PC-9 (cell line): ENCODE measurements at places on chromosomes 5 and 9. TPM values are rescaled to one million over a fixed set of nuclear protein-coding genes. Genes with fewer than 3 reads are reported as not detected.

Gene FOXD4L4
- total RNA-seq, result 0.24 and 0.53 TPM in 2 replicates

Gene DNLZ
- 9.1 and 19.1 TPM in 2 replicates for total RNA-seq

Gene SLC46A2
- not detected in 2 replicates for total RNA-seq

Gene PCDHB16
- total RNA-seq, result not detected in 2 replicates

Gene PTGDS
- 1.7 and 2.0 TPM in 2 replicates for total RNA-seq

Gene PHYHD1
- total RNA-seq, result 4.2 and 6.3 TPM in 2 replicates

Gene NEUROG1
- total RNA-seq, result not detected in 2 replicates

Gene DND1
- 1.2 and 2.0 TPM in 2 replicates for total RNA-seq

DNA sequence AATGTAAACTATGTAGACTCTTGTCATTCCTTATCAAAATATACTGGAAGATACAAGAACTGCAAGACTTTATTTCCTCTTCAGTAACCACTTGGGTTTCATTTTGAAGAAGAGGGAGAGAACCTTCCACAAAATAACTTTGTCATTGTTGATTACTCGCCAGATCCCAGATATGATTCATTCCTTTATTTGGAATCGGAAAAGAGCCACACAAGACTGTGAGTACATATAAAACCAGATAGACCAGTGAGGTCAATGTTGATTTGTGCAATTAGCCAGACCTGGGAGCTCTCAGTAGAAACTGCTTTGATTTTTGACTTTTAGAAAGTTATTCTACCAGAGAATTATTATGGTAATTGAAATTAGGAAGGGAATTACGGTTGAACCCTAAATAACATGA lies 146.1 kb downstream of the TMEM167A start:
- peak overlapping the region; percentile 39; the same call in 1 of the 2 replicates for H3K27ac ChIP-seq
- DNase-seq, result no peak
- no peaks in the 10 kb centered on the region for H3K36me3 ChIP-seq
- no peaks in the 10 kb centered on the region for H3K27me3 ChIP-seq

DNA sequence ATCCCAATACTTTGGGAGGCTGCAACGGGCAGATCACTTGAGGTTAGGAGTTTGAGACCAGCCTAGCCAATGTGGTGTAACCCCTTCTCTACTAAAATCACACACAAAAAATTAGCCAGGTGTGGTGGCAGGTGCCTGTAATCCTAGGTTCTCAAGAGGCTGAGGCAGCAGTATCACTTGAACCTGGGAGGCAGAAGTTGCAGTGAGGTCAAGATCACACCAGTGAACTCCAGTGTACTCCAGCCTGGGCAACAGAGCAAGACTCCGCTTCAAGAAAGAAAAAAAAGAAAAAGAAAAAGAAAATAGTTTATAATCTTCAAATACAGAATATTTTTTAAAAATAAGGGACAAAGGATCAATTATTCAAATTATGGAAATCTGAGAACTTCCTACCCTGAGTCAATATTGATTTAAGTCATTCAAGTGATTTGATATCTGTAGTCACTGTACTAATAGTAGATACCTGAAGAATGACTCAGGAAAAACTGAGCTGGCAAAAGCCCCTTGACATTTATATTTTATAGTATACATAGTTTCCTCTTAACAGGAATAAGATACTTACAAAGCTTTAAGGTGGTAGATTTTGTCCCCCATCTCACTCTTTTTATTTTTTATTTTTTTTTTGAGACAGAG lies 61.8 kb downstream of the PTBP3 start:
- peaks cover 29% of the 10 kb centered on the region for H3K36me3 ChIP-seq
- no peaks in the 10 kb centered on the region for H3K27me3 ChIP-seq
- peaks cover 40% of the 10 kb centered on the region for H3K4me1 ChIP-seq
- DNase-seq, result peak; percentile 85
- peak overlapping the region; percentile 75 for H3K27ac ChIP-seq
- no peak overlapping the region for H3K4me3 ChIP-seq

- no peaks in the 10 kb centered on the region for H3K36me3 ChIP-seq
- no peaks in the 10 kb centered on the region for H3K27me3 ChIP-seq
- H3K4me3 ChIP-seq, result no peak overlapping the region
- no peak for DNase-seq
- no peak overlapping the region for H3K27ac ChIP-seq
- H3K4me1 ChIP-seq, result no peaks in the 10 kb centered on the region
These were observed 16.4 kb upstream of the DMAC1 start for GRCh38 chr9:7816021-7816420.

- H3K4me3 ChIP-seq, result no peak overlapping the region
- no peaks in the 10 kb centered on the region for H3K36me3 ChIP-seq
- H3K4me1 ChIP-seq, result 0 out of 2 replicates have a peak, but pooled peaks cover 3% of the 10 kb centered on the region
- no peak overlapping the region for H3K27ac ChIP-seq
- H3K27me3 ChIP-seq, result no peaks in the 10 kb centered on the region
These were observed 264.6 kb downstream of the NR3C1 start for GRCh38 chr5:143138839-143139238.

DNA sequence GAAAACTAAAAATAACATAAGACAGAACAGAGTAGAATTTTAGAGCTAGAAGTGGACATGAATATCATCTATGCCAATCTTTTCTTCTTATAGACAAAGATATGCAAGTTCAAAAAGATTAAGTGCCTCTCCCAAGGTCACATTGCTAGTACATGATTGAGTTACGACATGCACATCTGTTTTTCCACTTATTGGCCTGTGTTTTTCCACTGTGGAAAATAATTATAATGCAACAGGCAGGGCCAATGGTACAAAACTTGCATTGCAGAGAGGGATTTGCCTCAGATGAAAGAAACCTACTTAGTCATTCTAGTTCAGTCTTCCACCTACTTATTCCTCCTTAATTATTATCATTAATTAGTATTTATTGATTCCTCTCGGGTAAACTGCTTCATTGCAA lies 407.8 kb upstream of the SGCD start:
- H3K27me3 ChIP-seq, result 0 out of 2 replicates have a peak, but pooled peaks cover 3% of the 10 kb centered on the region
- H3K4me1 ChIP-seq, result no peaks in the 10 kb centered on the region
- no peaks in the 10 kb centered on the region for H3K36me3 ChIP-seq

- H3K4me3 ChIP-seq, result no peak overlapping the region
- H3K36me3 ChIP-seq, result no peaks in the 10 kb centered on the region
- DNase-seq, result no peak
- H3K4me1 ChIP-seq, result peaks cover 12% of the 10 kb centered on the region
- 0 out of 2 replicates have a peak, but pooled peaks cover 4% of the 10 kb centered on the region for H3K27me3 ChIP-seq
- H3K27ac ChIP-seq, result no peak overlapping the region
These were observed 69.0 kb downstream of the TSPAN17 start for GRCh38 chr5:176716320-176716719.

GRCh38 chr5:146510559-146511125 lies 5.3 kb downstream of the GPR151 start:
- H3K36me3 ChIP-seq, result peaks cover 29% of the 10 kb centered on the region; the same call in 1 of the 2 replicates
- H3K27me3 ChIP-seq, result no peaks in the 10 kb centered on the region
- H3K4me1 ChIP-seq, result no peaks in the 10 kb centered on the region
- H3K4me3 ChIP-seq, result no peak overlapping the region

- no peak for DNase-seq
- H3K27me3 ChIP-seq, result no peaks in the 10 kb centered on the region
- no peak overlapping the region for H3K27ac ChIP-seq
- no peak overlapping the region for H3K4me3 ChIP-seq
These were observed 597.8 kb downstream of the EFNA5 start for GRCh38 chr5:107072967-107073366.

DNA sequence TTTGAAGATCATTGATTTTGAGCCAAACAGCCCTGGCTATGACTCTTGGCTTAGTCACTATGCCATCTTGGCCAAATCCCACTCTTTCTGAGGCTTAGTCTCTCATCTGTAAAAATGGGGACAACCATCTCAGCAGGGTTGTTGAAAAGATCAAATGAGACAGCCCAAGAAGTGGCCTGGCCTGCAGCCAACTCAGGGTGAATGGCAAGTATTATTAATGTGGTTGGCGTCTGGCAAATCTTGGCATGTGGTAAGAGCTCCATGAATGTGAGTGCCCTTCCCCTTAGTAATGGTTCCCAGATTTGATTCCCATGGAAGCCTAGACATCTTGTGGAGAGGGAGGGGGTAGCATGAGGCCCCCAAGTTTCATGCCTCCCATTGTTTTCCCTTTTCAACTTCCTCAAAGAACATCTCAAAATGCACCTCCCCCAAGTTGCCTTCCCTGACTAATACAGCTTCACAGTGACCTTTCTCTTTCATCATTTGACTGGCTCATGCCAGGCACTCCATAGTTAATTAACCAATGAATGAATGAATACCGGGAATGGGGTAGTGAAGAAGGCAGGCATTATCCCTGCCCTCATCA lies 11.8 kb upstream of the TGFBI start:
- no peaks in the 10 kb centered on the region for H3K27me3 ChIP-seq
- H3K27ac ChIP-seq, result peak overlapping the region; percentile 97
- peaks cover 74% of the 10 kb centered on the region for H3K4me1 ChIP-seq
- no peak overlapping the region for H3K4me3 ChIP-seq

DNA sequence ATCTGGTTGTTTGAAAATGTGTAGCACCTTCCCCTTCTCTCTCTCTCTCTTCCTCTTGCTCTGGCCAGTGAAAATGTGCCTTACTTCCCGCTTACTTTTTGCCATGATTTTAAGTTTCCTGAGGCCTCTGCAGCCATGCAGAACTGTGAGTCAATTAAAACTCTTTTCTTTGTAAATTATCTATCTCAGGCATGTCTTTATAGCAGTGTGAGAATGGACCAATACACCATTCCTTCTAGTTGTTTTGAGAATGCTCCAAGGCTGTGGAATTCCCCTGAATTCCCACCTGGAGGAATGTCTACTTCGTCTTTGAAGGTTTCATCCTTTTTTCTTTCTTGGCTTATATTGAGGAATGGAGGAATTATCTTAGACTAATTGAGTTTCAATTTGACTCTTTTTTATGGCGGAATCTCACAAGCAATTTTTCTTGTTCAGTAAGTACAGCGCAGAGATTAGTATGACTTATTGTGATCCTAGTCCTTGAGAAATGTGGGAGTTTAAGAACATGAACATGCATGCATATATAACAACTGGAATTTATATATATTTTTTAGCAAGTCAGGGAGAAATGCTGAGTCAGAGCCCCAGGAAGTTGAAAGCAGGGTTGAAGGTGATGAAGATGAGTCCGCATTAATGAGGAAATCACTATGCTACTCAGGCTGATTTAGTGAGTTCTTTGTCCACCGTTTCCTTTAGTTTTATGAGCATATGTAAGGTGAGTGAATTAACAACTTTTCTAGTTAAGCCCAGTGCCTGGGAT lies 488.1 kb upstream of the ADAMTS16 start:
- no peak overlapping the region for H3K4me3 ChIP-seq
- no peaks in the 10 kb centered on the region for H3K4me1 ChIP-seq
- no peak overlapping the region for H3K27ac ChIP-seq
- H3K27me3 ChIP-seq, result peaks cover 16% of the 10 kb centered on the region; the same call in 1 of the 2 replicates
- H3K36me3 ChIP-seq, result no peaks in the 10 kb centered on the region
- no peak for DNase-seq

- H3K27ac ChIP-seq, result peak overlapping the region; percentile 91
- H3K4me3 ChIP-seq, result peak overlapping the region; percentile 61
- no peak for DNase-seq
These were observed 424 bp downstream of the HNRNPA0 start for GRCh38 chr5:137753691-137754187.

DNA sequence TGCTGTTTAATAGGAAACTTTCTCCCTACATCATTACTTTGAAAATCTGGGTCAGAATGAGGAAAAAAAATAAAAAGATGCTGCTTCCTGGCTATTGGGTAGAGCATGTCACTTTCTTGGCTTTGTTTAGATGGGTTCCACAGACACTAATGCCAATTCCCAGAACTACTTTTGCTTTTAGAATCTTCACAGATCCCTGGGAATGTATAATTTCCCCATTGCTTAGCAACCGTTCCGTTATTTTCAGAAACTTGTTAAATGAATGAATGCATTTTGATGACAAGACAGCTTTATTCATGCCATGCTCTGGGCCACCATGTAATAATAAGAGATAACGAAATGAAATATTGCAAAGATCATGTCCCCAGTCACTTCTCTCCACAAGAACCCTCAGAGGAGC lies 126.5 kb upstream of the TRPC7 start:
- H3K4me3 ChIP-seq, result no peak overlapping the region
- DNase-seq, result no peak
- H3K36me3 ChIP-seq, result no peaks in the 10 kb centered on the region
- no peaks in the 10 kb centered on the region for H3K4me1 ChIP-seq

DNA sequence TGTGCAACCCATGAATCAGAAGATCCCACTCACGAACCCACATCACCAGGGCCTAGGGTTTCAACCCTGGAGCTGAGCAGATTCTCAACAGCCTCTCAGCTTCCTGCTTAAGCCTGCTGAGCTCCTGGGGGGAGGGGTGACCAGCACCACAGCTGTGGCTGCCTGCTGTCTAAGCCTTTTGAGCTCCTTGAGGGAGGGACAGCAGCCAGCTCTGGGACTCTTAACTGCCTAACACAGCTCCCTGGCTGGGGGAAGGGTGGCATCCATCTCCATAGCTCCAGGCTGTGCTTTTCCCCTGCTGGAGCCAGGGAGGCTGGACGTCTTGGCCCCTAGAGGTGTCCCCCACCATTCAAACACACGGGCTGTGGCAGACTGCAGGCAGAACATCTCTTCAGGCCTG lies 250.3 kb downstream of the DMAC1 start:
- H3K27ac ChIP-seq, result no peak overlapping the region
- H3K36me3 ChIP-seq, result no peaks in the 10 kb centered on the region
- H3K4me3 ChIP-seq, result no peak overlapping the region
- H3K27me3 ChIP-seq, result no peaks in the 10 kb centered on the region
- H3K4me1 ChIP-seq, result no peaks in the 10 kb centered on the region

DNA sequence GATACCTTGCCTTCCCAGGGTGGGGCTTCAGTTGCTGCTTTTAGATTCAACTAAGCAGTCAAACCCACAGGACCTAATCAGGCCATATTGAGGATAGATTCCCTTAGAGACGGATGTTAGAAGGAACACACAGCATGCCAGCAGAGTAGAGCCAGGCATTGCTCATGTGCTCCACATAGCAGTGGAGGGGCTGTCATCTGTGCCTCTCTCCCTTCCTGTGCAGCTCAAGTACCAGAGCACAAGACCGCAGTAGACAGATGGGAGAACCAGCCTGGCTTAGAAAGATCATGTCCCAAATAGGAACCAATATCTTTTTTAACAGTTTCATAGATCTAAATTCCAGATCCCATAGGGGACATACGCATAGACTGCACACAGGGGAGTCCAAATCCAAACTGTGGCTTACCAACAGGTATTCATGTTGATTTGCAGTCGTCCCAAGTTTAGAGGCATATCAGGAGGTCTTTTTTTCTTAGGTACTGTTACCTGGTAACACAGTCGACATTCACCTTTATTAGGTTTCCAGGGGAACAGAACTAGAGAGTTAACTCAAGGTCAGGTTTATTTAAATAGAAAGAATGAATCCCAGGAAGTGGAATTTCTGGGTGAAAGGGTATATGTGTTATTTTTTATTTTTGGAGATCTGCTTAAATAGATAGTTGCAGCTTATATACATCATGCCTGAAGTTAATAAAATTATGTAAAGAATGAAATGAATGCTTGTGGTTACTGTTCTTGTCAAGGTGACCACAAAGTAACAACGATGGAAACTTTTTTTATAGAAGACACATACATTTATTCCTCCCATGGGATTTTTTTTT lies 43.5 kb upstream of the PCAT7 start:
- H3K36me3 ChIP-seq, result no peaks in the 10 kb centered on the region
- H3K27me3 ChIP-seq, result no peaks in the 10 kb centered on the region
- peak overlapping the region; percentile 29; the same call in 1 of the 2 replicates for H3K27ac ChIP-seq
- H3K4me3 ChIP-seq, result no peak overlapping the region
- DNase-seq, result no peak

- no peak for DNase-seq
- peaks cover 4% of the 10 kb centered on the region for H3K4me1 ChIP-seq
- no peak overlapping the region for H3K27ac ChIP-seq
- no peaks in the 10 kb centered on the region for H3K27me3 ChIP-seq
- no peaks in the 10 kb centered on the region for H3K36me3 ChIP-seq
These were observed 71.1 kb downstream of the COL27A1 start for GRCh38 chr9:114226246-114227055.

- no peaks in the 10 kb centered on the region; the same call in 1 of the 2 replicates for H3K4me1 ChIP-seq
- no peak for DNase-seq
- no peaks in the 10 kb centered on the region for H3K36me3 ChIP-seq
These were observed 141.9 kb upstream of the ANKRD55 start for GRCh38 chr5:56375011-56375410.
